Activated CD4-positive, alpha-beta T cell treated with anti-CD3 and anti-CD28 coated beads for 48 hours (primary cell): ENCODE measurements at places on chromosomes 11 and 22.

DNA sequence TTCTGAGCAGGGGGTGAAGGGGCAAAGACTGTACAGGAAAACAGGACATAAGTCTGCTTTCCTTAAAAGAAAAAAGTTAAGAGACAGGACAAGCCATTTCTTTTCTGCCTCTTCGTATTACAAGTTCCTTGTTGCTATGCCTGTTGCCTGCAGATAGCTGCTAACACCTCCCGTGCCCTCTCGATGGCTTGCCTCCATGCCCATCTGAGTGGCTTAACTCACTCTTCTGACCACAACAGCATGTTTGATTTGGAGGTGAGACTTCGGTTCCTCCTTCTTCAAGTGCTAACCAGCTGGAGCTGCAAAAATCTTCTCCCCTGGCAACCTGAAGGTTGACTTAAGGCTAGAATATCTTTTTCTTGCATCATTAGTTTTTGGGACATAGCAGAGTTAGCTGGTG, 103.1 kb downstream of the PRR5L start:
- no peak for DNase-seq

- DNase-seq: no peak
These were observed 16.7 kb upstream of the RANBP1 start for GRCh38 chr22:20099099-20099711.

DNA sequence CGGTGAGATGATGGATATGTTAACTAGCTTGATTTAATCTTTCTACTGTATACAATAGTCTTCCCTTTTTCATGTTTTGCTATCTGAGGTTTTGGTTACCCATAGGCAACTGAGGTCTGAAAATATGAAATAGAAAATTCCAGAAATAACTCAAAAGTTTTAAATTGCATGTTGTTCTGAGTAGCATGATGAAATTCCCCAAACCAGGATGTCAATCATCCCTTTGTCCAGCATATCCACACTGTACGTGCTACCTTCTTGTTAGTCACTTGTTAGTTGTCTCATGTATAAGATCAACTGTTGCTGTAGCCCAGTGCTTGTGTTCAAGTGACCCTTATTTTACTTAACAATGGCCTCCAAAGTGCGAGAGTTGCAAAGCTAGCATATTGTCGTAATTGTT, 21.2 kb upstream of the OR10W1 start:
- DNase-seq: no peak

GRCh38 chr22:36471341-36471821, 10.1 kb downstream of the TXN2 start:
- DNase-seq: no peak
